Fibroblast of skin of right biceps (primary cell): ENCODE measurements at places on chromosomes 2 and 18.

DNA sequence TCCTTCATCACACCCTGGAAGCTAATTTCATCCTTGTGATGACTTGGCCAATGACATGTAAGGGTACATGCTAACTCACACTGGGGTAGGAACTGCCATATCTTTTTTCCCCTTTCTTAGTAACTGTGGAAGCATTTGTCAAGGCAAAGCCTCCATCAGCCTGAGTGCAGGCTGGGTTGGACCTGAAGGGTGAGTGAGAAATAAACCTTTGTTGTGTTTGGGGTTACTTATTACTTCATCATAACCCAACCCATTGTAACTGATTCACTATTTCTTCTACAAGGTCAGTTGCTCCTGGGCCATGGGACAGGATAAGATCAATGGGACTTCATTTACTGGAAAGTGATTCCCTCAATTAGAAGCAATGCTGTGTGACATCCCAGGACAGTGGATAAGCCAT is 108.4 kb downstream of the COL6A3 start:
- no peak for DNase-seq

DNA sequence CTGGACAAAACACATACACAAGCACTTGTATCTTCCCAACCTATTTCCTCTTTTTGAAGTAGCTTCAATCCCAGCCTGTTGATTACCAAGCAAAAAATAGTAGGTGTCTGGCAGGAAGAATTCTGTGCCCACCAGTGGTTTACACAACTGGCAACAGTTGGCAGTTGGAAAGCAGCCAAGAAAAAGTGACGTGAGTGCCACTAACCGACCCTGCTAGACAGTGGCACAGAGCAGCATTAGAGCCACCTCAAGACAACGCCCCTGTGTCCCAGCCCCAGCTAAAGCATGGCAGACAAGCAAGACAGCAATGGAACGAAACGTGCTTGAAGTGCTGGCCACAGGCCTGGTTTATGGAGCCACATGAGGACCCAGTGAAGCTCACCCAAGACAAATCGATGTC is 379.6 kb downstream of the FBXO15 start:
- no peak for DNase-seq

DNA sequence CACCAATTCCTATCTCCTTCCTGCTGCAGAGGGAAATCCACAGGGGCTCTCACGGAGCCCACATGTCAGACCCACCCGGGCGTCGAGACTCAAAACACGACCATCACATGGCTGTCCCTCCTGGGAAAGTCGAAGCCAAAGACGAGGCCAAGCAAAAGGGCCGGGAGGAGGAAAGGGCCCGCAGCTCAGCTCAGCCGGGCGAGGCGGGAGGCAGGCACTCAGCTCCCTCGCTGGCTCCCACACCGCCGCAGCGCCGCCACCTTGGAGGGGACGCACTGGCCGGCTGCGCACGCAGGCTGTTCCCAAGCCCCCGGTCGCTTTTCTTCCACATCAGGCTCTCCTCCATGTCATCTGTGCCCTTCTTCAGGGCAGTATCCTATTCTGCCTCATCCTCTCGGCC is 130.4 kb downstream of the L3MBTL4 start:
- DNase-seq, result no peak

- no peak for DNase-seq
These were observed 755 bp downstream of the EIF4E2 start for GRCh38 chr2:232551250-232551638.

GRCh38 chr2:74704216-74704615 is 50.2 kb downstream of the SEMA4F start:
- DNase-seq, result no peak

GRCh38 chr2:102060792-102061191 is 69.0 kb downstream of the IL1R2 start:
- no peak for DNase-seq

GRCh38 chr2:240948905-240949790 is 43.0 kb downstream of the CROCC2 start:
- no peak for DNase-seq

DNA sequence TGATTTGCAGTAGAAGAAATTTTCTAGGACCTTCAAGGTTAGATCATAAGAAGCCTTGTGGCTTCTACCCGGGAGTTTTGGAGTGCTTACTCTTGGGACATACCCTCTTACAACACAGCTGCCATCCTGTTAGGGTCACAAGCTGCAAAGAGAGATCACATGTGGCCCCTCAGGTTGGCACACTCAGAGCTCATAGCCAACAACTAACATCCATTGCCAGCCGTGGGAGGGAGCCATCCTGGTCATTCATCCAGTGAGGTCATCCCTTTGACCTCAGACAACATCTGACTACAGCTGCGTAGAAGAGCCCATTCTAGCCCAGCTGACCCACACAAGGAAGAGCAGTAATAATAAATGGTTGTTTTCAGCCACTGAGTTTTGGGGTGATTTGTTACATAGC is 76.9 kb upstream of the NABP1 start:
- DNase-seq, result no peak

DNA sequence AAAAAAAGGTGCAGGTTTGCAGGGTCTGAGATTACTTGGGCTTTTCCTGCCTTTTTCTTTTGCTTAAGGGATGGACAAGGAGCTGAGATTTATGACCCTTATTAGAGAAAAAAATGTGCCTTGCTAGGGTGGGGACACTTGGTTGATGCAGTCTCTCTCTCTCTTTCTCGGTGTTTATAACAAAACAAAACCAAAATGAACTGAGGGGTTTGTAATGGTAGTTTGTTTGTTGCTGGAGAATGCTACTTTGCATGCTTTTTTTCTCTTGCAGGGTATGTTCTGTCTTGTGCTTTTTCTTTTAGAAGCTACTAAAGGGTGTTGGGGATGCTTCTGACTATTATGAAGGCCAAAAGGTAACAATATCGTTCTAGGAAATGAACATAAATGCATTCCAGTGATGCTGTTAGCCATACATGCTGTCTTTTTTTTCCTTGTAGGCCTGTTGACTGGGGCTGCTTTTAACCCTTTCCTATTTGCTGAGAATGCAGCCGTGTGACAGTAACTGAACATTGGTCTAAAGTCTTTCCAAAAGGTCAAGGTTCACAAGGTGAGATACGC is 435 bp downstream of the ZNF532 start:
- DNase-seq, result peak; percentile 34

- peak; percentile 47 for DNase-seq
These were observed 30.1 kb downstream of the IGFBP5 start for GRCh38 chr2:216665242-216665641.

- no peak for DNase-seq
These were observed 11.4 kb upstream of the IL36A start for GRCh38 chr2:112993831-112994230.

DNA sequence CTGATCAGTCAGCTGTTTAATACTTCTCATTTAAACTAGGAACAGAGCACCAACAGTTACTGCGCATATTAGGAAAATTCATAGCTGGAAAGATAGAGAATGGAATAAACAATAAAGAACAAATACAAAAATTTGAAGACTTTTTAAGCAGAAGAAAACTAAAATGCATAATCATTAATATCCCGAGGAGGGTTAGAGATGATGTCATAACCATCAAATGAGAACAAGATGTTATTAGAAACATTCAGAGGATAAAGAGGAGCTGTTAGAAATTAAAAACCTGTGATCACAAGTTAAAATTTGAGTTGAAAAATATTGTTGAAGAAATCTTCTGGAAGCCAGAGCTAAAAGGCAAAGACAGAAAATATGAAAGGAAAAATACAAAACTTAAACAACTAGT is 54.0 kb upstream of the ALKAL2 start:
- no peak for DNase-seq

DNA sequence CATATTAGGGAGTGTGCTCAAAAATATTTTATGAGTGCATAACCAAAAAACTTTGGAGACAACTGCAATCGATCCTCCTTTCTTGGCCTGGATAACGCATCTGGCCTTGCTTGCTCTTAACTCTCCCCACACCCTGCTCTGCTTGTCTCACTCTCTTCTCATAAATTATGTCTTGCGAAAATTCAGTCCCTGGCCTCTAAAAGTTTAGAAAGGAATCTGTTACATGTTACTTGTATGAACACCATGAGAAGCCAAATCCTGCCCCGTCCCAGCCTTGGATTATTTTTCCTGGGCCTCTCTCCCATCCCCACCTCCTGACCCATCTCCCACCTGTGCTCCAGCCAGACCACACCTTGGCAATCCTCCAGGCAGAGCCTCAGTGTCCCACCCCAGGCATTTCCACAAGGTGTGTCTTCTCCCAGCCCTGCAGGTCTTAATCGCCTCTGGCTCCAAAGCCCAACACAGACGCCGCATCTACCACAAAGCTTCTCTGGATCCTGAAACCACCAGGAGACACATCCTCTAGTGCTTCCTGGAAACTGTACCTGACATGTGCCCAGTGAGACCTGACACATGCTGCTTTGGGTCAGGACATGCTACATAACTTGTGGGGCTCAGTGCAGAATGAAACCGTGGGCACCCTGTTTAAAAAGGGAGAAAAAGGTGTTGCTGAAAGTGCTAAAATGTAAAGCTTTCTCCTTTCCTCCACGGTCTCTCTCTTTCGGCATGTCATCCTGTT is 99.6 kb upstream of the ST3GAL5 start:
- DNase-seq, result no peak

DNA sequence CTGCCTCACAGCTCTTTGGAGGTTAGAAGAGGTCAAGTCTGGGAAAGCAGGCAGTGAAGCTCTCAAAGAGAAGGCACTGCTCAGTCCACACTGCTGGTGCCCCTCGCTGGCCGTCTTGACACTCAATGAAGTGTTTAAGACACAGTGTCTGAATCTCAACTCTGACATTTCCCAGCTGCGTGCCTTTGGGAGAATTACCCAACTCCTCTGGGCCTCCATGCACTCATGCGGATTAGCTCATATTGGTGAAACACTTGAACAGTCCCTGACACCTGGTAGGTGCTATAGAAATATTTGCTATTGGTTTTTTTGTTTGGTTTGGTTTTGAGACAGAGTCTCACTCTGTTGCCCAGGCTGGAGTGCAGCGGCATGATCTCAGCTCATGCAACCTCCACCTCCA is 281.0 kb downstream of the SRBD1 start:
- DNase-seq, result no peak

GRCh38 chr2:112480530-112481049 is 1.4 kb upstream of the TTL start:
- DNase-seq, result no peak

DNA sequence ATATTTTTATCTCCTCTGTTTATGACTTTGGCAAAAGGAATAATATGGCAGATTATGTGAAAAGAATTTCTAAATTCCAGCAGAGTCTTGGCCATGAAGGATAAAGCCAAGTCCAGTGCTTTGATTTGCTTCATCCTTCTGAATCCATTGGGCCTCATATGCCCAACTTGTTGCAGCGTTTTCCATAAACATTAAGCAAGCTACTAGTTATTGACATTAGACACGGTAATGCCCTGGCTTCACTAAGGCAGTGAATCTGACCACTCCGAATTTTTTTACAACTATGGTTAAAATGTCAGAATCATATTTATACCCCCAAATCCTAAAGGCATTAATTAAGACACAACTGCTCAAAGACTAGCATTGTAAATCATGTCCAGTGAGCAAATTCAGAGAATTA is 79.8 kb downstream of the MAPRE2 start:
- no peak for DNase-seq

GRCh38 chr2:102782933-102783332 is 21.1 kb downstream of the TMEM182 start:
- no peak for DNase-seq

DNA sequence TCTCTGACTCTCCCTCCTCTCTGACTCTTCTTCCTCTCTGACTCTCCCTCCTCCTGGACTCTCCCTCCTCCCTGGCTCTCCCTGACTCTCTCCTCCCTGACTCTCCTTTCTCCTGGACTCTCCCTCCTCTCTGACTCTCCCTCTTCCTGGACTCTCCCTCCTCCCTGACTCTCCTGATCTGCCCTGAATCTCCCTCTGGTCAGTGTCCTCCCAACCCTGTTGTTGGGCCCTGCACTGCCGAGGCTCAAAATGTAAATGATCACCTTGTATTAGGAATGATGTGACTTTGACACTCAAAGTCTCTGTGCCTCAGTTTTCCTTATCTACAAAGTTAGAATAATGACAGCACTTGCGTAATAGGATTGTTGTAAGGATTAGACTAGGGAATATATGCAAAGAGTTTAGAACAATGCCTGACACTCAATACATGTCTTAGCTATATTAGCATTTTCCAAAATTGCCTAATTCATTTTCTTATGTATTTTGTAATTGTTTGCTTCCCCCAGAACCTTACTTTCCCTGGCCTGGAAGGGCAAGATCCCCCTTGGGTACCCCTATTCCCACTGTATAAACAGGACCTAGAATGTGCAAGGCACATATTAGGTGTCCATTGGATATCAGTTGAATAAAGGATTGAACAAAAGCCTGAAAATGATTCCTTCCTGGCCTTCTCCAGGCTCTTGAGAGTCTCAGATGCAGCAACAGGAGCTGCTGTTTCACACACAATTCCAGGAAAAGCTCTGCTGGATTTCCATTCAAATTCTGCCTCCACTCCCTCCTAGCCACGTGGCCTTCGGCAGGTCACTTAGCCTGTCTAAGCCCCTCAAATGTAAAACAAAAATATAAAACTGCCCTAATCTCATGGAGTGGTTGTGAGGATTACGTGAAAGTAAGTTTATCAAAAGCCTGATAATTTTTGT is 170.1 kb downstream of the INHBB start:
- DNase-seq, result no peak

DNA sequence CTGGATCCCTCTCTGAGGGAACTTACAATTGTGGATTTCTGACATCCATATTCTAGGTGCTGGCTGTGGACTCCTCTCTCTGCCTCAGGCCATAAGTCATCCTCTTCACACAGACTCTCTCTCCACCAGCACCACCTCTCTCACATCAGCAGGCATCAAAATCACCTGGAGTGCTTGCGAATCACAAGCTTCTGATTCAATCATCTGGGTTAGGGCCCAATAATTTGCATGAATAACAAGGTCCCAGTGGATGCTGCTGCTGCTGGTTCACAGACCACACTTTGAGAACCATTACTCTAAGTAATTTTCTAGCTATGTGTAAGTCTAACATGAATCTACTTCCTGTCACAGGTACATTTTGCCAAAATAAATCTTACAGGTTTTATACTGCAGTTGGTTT is 214.9 kb downstream of the DSEL start:
- DNase-seq, result peak; percentile 6

DNA sequence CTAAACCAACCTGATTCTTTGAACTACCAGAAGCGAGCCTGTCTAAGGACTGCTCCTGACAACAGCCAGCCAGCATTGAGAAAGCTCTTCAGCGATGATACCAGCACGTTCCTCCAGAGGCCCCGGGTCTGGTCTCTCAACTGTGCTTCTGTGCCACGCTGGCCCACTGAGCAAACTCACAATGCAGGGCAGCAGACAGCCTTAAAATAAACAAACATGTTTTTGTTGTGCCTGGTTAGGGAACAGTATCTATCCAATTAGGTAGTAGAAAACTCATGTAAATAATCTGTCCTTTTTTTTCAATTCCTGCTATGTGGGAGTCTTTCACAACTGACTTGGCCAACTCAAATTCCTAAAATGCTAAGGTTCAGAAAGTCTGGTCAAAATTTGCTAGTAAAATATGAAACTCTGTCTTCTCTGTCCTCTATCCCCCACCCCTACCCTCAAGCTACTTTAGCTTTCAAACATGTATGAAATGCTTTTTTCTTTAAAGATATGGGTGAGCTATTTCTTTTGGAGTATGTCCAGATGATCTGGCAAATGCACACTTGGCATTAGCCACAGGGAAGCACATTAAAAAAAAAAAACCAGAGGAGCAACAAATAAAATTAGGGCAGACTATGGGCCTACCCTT is 21.4 kb upstream of the EML4 start:
- DNase-seq, result peak; percentile 68

- DNase-seq, result peak; percentile 11
These were observed 74.0 kb downstream of the NRXN1 start for GRCh38 chr2:50957896-50958295.
